ENCODE measurements at places on chromosomes 1 and 21.

GRCh38 chr1:213327017-213327667 lies 276.1 kb downstream of the RPS6KC1 start:
- DNase-seq, result no peak

DNA sequence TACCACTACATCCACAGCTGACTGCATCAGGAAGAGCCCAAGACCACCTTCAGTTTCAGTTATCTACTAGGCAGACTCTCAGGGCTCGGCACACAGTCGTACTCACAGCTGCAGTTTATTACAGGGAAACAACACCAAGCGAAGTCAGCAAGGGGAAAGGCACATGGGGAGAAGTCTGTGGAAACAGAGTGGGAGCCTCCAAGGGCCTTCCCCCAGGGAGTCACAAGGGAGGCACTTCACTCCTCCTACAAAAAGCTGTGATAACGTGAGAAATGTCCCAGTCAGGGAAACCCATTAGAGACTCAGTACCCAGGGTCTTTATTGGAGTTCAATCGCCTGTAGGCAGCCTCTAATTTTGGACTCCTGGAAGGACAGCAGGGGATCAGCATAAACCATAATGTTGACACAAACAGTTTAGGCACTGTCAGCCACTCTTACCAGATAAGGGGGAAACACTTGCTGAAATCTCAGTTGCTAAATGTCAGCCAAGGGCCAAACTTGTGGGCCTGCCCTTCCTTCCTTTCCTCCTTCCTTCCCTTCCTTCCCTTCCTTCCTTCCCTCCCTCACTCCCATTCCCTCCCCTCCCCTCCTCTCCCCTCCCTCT lies 444.0 kb downstream of the SMYD3 start:
- DNase-seq, result no peak

DNA sequence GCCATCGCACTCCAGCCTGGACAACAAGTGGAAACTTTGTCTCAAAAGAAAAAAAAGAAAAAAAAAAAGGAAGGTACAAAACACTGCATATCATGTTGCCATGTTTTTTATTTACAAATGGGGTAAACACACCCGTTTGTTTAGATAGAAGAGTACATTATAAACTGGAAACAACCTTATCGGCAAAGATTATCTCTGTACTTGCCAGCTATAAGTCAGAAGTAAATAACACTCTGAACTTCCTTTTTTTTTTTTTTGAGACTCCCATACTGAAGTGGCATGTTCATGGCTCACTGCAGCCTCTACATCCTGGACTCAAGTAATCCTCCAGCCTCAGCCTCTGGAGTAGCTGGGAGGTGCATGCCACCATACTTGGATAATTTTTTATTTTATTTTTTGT lies 21.9 kb downstream of the USP48 start:
- DNase-seq, result no peak

GRCh38 chr1:29875557-29876028 lies 639.3 kb downstream of the PTPRU start:
- no peak for DNase-seq

DNA sequence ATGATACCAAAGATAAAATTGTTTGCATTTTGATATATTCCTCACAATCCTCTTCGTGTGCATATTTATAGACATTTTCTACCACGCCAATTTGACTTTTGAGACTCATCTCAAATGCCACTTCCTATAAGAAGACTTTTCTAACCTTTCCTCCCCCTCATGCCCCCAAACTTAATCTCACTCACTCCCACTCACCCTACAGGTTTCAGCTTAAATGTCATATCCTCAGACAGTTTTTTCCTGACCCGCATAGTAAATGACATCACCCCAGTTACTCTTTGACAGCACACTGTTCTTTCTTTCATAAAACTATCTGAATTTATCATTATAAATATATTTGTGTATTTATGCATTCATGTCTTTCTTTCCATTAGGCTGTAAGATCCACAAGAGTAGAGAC lies 29.6 kb upstream of the RGS8 start:
- no peak for DNase-seq

GRCh38 chr21:22278366-22278765 lies 1280.2 kb downstream of the NCAM2 start:
- DNase-seq, result no peak

DNA sequence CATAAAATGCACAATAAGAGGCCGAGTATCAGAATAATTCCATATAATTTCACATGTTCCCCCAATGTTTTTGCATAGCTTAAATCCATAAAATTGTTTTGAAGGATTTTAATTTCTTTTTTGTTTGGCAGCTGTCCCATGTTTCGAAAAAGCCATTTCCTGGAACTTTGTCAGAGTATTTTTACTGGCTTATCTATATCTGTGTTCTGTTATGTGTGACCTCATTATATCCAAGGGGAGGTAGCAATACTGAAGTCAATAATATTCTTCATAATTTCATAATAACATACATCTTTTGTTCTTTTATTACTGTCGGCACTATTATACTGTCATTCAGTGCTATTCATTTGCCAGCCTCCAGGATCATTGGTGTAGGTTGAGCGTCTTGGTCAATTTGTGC lies 9.4 kb upstream of the BACH1 start:
- DNase-seq, result no peak

DNA sequence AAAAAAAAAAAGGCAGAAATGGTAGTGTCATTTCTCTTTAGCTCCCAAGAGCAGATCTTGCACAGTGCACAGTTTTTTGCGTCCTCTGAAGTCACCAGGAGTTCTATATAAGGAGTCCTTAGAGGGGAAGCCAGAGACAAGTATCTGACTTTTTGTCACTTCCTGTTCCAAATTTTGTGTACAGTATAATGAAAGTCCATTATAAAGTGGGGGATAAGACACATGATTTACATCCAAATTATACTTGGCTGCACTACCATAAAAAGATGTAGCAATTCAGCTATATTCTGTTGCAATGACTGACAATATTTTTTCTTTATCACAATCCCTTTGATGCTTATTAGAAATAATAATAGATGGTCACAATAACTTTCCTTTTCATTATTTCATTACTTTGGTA lies 1276.9 kb upstream of the ADGRL2 start:
- no peak for DNase-seq

DNA sequence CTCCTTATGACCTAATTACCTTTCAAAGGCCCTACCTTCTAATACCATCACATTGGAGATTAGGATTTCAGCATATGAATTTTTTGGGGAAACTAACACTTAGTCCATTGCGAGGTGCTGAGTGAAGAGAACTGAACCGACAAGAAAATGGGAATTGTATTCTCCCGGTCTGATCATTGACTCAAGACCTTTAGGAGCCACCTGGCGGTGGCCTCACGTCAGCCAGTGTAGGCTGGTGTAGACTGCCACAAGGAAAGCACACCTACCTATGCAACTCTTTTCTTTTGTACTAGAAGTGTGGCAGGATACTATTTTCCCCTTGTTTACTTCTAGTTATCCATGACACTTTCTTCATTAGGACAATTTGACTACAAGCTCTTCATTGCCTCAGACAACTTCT lies 333.5 kb upstream of the B3GALT2 start:
- DNase-seq, result no peak

DNA sequence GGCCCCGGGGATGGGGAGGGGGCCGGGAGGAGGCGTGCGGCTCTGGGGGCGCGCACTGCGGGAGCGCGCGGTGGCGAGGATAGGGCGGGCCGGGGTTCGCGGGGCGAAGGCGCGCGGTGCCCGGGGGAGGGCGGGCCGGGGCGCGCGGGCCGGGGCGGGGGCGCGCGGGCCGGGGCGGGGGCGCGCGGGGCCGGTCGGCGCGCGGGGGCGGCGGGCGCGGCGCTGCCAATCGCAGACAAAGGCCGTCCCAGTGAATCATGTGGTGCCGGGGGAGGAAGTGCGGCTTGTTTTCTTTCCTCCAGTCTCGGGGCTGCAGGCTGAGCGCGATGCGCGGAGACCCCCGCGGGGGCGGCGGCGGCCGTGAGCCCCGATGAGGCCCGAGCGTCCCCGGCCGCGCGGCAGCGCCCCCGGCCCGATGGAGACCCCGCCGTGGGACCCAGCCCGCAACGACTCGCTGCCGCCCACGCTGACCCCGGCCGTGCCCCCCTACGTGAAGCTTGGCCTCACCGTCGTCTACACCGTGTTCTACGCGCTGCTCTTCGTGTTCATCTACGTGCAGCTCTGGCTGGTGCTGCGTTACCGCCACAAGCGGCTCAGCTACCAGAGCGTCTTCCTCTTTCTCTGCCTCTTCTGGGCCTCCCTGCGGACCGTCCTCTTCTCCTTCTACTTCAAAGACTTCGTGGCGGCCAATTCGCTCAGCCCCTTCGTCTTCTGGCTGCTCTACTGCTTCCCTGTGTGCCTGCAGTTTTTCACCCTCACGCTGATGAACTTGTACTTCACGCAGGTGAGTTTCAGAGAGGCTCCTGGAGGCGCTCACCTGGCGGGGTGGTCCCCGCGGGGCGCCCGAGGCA lies at the start of gene GPR137B:
GPR137B (plus strand) TSS at position 287 of the 851 bp plus-strand sequence; CDS start at position 371, 84 bp downstream.
- DNase-seq, result peak; percentile 77

DNA sequence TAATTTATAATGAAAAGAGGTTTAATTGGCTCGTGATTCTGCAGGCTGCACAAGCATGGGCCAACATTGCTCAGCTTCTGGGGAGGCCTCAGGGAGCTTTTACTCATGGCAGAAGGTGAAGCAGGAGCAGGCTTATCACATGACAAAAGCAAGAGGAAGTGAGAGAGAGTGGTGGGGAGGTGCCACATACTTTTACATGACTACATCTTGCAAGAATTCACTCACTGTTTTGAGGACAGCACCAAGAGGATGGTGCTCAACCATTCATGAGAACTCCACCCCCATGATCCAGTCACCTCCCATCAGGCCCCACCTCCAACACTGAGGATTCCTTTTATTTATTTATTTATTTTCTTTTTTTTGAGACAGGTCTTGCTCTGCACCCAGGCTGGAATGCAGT lies 5.5 kb upstream of the PLEKHM2 start:
- no peak for DNase-seq

- no peak for DNase-seq
Observed at GRCh38 chr1:2200308-2200943, 5.9 kb upstream of the FAAP20 start.

GRCh38 chr1:17686258-17686657 lies 68.9 kb upstream of the ACTL8 start:
- DNase-seq, result no peak

GRCh38 chr1:149967646-149968045 lies 31.0 kb upstream of the MTMR11 start:
- DNase-seq, result no peak

- DNase-seq, result no peak
Observed at GRCh38 chr1:1600861-1601563, 1.1 kb upstream of the FNDC10 start.

- DNase-seq, result no peak
Observed at GRCh38 chr1:168243636-168244212, 17.9 kb downstream of the SFT2D2 start.

DNA sequence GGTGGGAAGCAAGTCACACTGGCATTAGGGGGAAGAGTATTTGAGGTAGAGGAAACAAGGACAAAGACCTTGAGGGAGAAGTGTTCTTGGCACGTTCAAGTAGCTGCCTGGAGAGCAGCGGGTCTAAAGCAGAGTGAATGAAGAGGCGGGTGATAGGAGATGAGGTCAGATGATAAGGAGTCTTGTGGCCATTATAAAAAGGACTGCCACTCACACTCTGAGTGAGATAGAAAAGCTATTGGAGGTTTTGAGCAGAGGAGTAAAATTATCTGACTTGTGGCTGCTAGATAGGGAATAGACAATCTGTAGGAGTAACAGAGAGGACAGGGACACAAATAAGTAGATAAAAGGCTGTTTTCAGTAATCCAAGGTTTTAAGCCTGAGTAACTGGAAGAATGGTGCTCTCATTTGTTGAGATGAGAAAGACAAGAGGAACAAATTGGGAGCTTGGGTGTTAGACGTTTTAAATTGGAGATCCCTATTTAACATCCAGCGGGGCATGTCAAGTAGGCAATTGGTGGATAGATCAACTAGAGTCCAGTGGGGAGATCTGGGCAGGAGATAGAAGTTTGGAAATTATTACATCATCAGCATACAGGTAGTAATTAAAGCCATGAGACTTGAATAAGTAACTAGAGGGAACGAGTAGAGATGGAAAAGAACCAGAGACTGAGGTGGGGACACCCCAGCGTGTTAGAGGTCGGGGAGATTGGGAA lies 43.7 kb downstream of the HENMT1 start:
- no peak for DNase-seq

DNA sequence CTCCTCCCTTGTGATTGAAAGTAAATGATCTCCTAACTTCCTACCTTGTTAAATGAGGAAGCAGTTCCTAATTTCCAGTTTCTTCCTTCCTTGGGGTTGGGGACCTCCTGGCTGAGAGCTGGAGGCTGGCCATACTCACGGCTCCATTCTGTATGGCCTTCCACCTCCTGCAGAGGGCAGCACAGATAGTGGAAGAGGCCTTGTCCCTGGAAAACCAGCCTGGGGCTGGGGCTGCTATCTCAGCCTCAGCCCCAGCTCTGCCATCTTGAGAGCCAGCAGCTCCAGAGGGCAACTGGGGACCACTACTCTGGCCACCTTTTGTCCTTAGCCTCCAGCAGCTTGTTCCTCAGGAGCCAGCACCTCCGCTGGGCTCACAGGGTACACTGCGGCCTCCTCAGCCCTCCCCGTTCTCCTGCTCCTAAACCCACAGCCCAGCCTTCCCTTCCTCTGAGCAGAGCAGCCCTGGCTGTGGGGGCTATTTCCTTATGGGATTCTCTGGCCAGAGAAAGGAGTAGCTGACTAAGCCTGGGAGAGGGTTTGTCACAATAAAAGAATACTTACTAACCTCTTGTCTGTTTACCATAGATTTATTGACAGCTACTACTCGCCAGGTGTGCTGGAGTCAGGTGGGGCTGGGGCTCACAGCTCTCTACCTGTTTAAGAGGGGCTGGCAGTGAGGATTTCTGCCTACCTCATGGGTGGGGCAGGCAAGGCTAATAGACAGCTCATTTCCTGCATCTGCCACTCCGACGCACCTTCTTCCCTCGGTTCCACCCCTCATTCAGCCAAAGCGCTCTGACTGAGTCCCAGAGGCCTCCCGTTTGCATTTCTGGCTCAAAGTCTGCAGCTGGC lies 6.3 kb downstream of the TMEM234 start:
- DNase-seq, result peak; percentile 79

- no peak for DNase-seq
Observed at GRCh38 chr21:44695641-44696040, 1.3 kb upstream of the KRTAP10-12 start.

DNA sequence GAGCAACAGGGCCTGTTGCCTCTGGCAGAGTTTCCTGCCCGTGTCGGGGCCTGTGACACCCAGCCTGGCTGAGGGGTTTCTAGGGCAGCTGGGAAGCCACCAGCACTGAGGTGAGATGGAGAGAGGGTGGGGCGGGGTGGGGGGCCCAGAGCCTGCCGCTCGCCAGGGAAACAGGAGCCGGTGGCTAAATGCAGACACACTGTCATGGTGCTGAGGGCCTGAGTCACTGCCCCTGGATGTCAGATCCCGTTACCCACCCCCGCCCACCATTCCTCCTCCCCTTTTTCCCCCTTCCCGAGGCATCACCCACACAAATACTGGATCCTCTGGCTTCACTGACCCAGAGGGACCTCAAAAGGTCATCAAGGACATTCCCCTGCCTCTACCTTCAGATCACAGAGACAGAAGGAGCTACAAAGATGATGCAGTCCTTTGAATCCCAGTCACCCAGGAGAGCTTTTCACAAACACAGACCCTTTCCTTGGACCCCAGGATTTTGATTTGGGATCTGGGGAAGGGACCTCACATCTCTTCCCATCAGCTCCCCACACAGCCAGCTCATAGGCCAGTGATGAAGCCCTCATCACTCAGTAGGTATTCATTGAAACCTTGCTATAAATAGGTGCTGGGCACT lies 1.9 kb upstream of the HSPB7 start:
- no peak for DNase-seq

GRCh38 chr1:204359474-204360255 lies at the start of gene PLEKHA6:
Gene PLEKHA6 (minus strand): TSS chr1:204359929. CDS start chr1:204273727, 86,202 bp downstream.
- no peak for DNase-seq

GRCh38 chr1:39866767-39867166 lies 16.5 kb downstream of the TRIT1 start:
- no peak for DNase-seq
